Pancreas (tissue), 10 donors: ENCODE measurements at places on chromosomes 11 and 22. TPM values are rescaled to one million over a fixed set of nuclear protein-coding genes. Genes with fewer than 3 reads are reported as not detected.

KCNJ1 gene
- total RNA-seq: 0.06 TPM

HEPHL1 gene
- not detected for total RNA-seq

CENPM gene
- total RNA-seq: 0.60 TPM

OR5B12 gene
- not detected for total RNA-seq

FJX1 gene
- 6.3 TPM for total RNA-seq

KRTAP5-11 gene
- not detected for total RNA-seq

CERK gene
- 28.5 TPM for total RNA-seq

CXCR5 gene
- total RNA-seq: 0.09 TPM

AIFM3 gene
- 1.1 TPM for total RNA-seq

KCNA4 gene
- not detected for total RNA-seq

C11orf21 gene
- 0.16 TPM for total RNA-seq

CCDC134 gene
- total RNA-seq: 3.6 TPM

PKNOX2 gene
- total RNA-seq: 4.5 TPM

CYP2D6 gene
- total RNA-seq: 1.5 TPM

SMCO4 gene
- total RNA-seq: 16.0 TPM

IGSF9B gene
- total RNA-seq: 5.8 TPM

FOLR2 gene
- 0.66 TPM for total RNA-seq

SCGB2A2 gene
- not detected for total RNA-seq

SPINDOC gene
- 2.5 TPM for total RNA-seq

MS4A2 gene
- 0.93 TPM for total RNA-seq

HPS5 gene
- total RNA-seq: 4.6 TPM

PGGHG gene
- total RNA-seq: 98.3 TPM

BTG4 gene
- total RNA-seq: not detected

GLB1L2 gene
- 8.5 TPM for total RNA-seq

KCNK4 gene
- total RNA-seq: not detected

SLC22A8 gene
- total RNA-seq: not detected

CBL gene
- 4.0 TPM for total RNA-seq

NEFH gene
- total RNA-seq: 0.12 TPM

GSC2 gene
- not detected for total RNA-seq

OR6A2 gene
- total RNA-seq: 0.39 TPM

C22orf31 gene
- total RNA-seq: not detected

TESMIN gene
- total RNA-seq: 3.6 TPM

PYGM gene
- total RNA-seq: 0.46 TPM

ARHGAP8 gene
- total RNA-seq: 8.6 TPM

OR8D4 gene
- 2.8 TPM for total RNA-seq

CDC42BPG gene
- 10.1 TPM for total RNA-seq

CD81 gene
- total RNA-seq: 278 TPM

PANX2 gene
- 0.93 TPM for total RNA-seq

MMP7 gene
- 30.9 TPM for total RNA-seq

CABP4 gene
- 0.69 TPM for total RNA-seq

DCHS1 gene
- 4.1 TPM for total RNA-seq

IRAG1 gene
- 3.5 TPM for total RNA-seq

TREH gene
- total RNA-seq: 1.5 TPM

APBB1 gene
- total RNA-seq: 17.6 TPM

CRACR2B gene
- 140 TPM for total RNA-seq

C22orf42 gene
- total RNA-seq: not detected

CST6 gene
- total RNA-seq: 0.22 TPM

OR10A6 gene
- total RNA-seq: not detected

SPDYC gene
- total RNA-seq: not detected

SMPD1 gene
- total RNA-seq: 21.7 TPM

FOXRED2 gene
- total RNA-seq: 5.7 TPM

INS gene
- 13,046 TPM for total RNA-seq

NOX4 gene
- 0.09 TPM for total RNA-seq

SYT12 gene
- 2.6 TPM for total RNA-seq

SCN4B gene
- 2.3 TPM for total RNA-seq
